ENCODE measurements at places on chromosomes 16 and 17.

- no peak for DNase-seq
Measured at GRCh38 chr17:80491478-80492342, 15.3 kb upstream of the NPTX1 start.

DNA sequence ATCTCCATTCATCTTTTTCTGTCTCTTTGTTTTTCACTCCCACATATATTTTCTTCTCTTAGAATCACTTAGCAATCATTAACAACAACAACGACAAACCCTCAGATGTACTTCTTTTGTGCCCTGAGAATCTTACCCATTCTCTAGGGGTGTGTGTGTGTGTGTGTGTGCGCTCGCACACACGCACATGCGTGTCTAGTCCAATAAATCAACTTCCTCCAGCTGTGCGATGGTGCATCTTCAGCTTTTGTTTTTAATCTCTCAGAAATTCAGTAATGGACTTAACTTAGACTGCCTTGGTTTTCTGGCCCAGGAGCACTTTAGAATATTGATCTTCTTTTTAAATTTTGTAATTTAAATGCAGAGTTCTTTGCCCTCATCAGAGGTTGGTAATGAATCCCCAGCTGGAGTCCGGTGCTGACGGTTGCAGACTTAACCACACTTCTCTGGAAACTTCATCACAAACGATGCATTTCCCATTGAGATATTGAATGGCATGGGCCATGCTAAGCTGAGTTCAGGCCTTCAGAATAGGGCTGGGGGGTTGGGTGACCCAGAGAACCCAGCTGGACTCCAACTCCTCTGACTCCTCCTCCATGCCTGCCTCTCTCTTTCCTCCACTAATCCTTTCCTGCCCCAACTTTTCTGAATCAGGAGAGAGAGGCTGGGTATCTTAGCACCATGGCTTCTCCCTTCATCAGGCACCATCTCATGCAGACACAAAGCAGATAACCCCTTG, 193.9 kb downstream of the ZNF18 start:
- no peak for DNase-seq

DNA sequence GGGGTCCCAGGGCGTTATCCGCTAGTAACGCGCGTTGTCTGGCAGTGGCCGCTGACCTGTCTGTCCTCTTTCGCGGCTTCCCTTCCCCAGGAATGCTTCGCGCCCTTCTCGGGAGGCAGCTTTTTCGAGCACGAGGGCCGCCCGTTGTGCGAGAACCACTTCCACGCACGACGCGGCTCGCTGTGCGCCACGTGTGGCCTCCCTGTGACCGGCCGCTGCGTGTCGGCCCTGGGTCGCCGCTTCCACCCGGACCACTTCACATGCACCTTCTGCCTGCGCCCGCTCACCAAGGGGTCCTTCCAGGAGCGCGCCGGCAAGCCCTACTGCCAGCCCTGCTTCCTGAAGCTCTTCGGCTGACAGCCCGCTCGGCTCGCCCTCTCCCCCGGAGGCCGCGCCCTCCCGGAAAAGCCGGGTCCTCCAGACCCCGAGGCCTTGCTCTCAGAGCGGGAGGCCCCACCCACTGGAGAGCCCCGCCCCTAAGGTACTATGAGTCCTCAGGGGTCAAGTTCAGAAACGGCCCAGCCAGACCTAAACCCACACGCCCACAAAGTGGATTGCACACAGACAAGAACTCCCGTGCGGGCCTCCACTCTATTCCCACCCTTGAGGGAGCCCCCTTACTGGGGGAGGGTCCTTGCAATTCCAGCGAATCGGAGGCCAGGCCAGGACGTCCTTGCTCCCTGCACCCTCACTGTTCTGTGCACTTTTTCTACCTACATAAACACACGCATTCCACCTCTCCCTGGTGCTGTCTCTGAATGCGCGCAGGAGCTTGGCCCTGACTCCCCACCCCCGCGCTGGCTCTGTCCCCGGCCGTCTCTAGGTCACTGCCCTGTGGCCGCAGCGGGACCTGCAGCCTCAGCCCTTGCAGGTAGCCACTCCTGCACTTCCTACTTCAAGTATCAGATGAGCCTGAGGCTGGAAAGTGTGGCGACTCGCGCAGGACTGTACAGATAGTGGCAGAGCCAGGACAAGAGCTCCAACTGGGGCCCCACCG, 5.4 kb upstream of the SLC5A2 start:
- no peak for DNase-seq

DNA sequence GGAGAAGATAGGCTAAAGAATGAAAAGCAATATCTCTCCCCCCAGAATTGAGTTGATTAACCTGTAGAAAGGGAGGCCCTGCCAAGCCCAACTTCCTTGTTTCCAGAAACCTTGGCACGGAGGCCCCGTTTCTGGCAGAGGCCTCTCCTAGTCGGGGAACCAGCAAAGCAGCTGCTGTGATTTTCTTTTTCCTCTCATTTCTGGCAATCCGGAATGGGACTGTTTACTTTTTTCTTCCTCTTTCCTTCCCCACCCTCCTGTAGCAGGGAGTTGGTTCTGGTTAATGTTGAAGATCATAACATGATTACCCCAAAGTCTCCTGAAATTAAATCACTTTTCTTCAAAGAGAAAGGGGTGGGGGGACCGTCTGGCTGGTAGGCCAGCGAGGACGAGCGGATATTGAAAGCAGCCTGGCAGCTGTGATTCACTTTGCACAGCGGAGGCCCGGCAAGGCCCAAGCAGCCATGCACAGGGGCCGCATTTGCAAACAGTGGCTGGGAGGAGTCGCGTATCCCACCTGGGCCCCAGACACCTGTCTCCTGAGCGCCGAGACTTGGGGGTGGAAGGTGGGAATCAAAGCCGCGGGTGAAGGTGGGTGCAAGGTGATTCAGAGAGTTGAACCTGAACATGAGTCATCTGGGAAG, 51.5 kb downstream of the NTN1 start:
- DNase-seq, result peak; percentile 7

DNA sequence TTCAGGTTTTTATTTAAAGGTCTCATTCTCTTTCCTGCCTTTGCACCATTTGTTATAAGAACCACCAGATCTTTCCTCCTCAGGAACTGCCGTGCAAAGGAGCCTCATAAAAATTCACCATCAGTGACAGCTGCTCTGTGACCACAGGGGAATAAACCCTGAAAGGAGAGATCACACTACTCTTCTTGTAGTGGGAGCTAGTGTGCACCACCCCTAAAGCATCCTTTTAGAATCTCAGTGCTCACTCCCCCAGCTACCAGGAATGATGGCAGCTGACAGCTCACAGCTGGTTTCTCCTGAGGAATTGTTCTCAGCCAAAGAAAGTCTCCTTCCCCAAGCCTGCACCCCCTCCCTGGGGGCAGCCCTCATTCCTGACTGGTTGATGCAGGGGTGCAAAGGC, 18.7 kb downstream of the VAT1L start:
- DNase-seq, result no peak

DNA sequence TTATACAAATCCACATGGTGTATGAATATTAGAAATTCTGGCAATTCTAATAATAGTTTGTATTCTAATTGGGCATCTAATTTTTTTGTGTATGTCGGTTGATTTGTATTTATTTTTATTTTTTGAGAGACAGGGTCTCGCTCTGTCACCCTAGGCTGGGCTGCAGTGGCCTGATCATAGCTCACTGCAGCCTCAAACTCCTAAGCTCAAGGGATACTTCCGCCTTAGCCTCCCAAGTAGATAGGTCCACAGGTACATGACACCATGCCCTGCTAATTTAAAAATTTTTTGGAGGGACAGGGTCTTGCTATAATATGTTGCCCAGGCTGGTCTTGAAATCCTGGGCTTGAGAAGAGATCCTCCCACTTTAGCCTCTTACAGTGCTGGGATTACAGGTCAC, 104.6 kb downstream of the TRIM37 start:
- DNase-seq, result no peak

DNA sequence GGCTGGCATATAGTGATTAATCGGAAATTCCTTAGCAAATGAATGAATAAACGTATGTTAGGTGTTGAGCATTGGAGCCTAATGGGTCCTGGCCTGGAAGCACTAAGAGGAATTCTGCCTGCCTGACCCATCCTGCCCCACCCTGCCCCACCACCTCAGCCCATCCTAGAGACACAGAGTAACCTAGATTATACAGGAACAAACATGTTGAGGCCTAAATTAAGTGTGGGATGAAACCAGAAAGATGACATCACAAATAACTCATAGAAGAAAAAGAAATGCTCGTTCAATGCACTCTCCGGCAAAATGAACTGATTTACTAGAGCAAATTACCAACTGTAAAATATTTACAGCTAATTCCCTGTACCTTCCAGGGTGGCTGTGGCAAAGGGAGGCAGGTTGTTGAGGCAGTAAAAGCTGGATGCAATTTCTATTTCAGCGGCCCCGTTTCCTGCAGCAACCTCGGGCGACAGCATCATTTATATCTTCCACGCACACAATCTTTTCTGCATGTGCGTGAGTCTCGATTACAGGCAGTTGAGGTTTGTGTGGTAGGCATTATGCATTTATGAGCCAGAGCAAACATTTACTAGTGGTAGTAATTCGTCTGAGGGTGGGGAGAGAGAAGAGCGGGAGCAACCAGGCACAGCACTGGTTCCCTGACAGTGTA, 417.2 kb downstream of the HS3ST4 start:
- DNase-seq, result no peak

All from fibroblast of upper back skin (primary cell).